Neural crest cell (in vitro differentiated cells): ENCODE measurements at places on chromosomes 16 and 17.

- peak; percentile 93 for DNase-seq
Observed at GRCh38 chr16:70653809-70654771, 7.7 kb downstream of the IL34 start.

GRCh38 chr16:84503751-84504395 is 586 bp downstream of the MEAK7 start:
- no peak for DNase-seq

DNA sequence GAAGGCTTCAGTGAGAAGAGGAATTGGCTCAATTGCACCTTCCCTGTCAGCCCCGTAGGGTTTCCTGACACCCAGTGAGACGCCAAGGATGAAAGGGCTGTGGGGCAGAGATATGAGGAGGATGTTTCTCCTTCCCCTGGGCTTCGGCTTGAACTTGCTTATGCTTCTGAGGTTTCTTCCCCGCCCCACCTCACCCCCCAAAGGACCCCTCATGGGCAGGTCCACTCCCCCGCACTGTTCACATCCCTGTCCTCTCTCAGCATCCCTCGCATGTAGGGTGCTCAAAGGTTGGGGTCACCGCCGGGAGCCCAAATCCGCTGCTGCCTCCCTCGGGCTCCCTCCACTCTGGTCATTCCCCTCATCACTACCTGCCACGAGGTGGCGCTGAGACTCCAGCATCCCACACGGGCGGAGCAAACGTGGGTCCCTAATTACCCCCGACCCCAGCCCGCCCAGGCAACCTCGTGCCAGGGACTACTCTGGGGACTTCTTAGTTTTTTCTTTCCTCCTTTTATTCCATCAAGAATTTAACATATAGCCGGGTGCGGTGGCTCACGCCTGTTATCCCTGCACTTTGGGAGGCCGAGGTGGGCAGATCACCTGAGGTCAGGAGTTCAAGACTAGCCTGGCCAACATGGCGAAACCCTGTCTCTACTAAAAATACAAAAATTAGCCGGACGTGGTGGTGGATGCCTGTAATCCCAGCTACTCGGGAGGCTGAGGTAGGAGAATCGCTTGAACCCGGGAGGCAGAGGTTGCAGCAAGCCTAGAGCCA is 3.3 kb upstream of the TRARG1 start:
- DNase-seq, result peak; percentile 84

DNA sequence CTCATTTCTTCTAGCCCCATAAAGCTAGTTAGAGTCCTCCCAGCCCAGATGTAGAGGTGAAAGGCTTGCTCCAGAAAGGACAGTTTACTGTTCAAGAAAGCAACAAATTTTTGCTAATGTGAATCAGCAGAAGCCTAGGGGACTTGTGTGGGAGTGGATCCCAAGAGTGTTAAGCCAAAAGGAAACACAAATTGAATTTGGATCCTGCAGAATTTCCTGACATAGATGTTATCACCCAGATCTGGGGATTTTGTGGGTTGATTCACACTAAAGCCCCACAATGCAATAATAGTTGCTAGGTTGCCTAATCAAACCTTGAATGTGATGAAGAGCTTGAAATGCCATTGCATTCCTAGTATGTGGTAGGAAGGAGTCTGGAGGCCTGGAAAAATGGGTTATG is 135.2 kb upstream of the HS3ST3A1 start:
- DNase-seq, result no peak

DNA sequence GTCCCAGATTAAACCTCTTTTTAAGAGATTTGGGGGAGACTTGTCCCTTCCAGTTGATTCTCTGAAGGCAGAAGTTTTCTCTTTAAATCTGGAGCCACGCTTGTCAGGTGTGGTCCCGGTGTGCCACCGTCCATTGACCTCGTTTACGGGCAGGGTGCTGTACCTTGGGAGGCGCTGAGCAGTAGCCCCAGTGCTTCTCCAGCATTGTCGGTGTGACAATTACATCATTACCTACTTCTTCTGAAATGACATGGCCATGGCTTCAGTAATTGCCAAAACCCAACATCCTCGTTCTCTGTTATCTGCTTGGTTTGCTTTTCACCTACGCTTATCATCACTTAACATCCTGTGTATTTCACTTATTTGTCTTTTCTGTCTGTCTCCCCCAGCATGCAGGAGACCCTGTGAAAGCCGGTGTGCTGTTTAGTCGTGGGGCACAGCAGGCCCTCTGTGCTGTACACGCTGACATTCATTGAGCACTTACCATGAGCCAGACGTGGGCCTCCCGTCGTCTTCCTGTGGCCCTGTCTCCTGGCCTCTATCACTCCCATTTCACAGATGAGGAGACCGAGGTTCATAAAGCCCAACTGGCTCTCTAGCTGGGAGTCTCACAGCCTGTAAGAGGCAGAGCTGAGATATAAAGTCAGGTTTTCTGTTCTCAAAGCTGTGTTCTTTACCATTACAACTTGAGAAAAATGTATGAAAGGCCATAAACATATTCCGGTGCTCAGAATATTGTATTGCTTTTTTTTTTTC is 143.9 kb downstream of the CMIP start:
- no peak for DNase-seq

- no peak for DNase-seq
Observed at GRCh38 chr17:41464682-41465081, 2.5 kb downstream of the KRT32 start.

DNA sequence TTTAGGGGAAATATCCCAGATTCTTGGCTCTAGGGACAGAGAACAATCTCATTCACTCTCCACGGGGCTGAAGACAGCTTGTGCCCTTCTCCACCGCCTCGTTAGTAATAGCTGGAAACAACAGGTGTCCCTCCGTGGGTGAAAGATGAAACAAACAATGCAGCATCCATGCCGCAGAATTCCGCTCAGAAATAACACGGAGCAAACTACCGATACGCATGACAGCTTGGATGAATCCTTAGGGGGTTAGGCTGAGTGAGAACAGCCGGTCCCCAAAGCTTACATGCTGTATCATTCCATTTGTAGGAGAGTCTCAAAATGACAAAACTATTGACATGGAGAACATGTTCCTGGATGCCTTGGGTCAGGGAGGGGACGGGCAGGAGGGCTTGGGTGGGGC is 29.4 kb upstream of the CACNG1 start:
- DNase-seq, result no peak

GRCh38 chr17:75077496-75078283 is 10.1 kb upstream of the SLC16A5 start:
- no peak for DNase-seq

- no peak for DNase-seq
Observed at GRCh38 chr17:34285286-34285792, at the start of gene CCL11. CCL11 (plus strand) TSS chr17:34285742; CDS start chr17:34285809, 67 bp downstream.
